ENCODE measurements at places on chromosomes 11 and 22.

DNA sequence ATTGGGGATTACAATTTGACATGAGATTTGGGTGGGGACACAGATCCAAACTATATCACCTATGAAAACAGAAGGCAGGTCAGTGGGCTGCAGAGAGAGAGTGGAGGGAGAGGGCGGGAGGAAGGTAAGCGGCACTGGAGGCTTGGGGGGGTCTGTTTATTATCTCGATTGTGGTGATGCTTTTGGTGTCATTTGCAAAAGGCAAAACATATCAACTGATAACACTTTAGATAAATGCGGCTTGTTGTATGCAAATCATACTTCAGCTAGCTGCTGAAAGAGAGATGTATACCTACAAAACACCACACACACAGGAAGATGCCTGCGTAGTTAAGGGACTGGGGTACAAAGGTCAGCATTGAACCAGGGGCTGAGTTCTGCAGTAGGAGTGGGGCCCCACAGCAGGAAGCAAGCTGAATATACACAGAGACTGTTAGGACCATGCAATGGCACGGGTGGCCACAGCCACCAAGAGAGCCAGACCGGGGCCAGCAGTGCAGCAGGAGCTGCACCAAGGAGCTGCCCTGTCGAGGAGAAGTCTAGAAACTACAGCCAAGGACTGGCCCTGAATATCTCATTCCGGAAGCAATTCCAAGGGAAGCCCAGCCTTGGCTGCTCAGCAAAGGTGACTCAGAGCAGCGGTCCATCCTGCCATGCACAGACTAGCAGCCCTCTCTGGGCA is 23.8 kb upstream of the TOLLIP start:
- DNase-seq: no peak

- no peak for DNase-seq
Measured at GRCh38 chr11:912266-912665, 1.7 kb upstream of the CHID1 start.

DNA sequence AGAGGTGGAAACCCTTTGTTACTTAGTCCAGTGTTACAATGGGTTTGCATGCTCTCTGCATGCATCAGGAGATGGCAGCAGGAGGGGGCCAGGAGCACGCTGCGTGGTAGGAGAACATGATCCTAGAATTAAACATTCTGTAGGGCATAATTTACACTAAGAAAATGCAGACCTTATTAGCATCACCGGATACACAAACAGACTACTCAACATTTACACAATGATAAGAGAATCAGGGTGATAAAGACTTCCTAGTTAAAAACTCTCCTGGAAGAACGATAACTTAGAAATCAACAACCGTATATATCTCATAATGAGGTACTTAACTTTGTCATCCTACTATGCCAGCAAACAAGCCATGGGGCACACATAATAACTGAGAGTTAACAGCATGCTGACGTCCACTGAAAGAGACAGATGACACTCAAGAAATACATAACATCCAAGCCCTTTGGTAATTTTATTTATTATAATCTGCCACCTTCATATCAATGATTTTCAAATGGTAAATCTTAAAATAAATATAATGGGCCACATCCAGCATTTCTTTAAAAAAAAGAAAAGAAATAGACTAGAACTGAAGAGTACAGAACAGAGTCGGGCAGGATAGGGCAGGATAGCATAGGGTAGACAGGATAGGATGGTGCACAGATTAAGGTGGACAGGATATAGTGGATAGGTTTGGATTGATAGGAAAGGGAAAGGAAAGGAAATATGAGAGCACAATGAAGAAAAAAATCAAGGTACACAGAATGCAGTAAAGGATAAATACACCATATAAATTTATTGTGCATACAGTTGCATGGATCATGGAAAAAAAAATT is 27.5 kb downstream of the CADM1 start:
- DNase-seq: no peak

DNA sequence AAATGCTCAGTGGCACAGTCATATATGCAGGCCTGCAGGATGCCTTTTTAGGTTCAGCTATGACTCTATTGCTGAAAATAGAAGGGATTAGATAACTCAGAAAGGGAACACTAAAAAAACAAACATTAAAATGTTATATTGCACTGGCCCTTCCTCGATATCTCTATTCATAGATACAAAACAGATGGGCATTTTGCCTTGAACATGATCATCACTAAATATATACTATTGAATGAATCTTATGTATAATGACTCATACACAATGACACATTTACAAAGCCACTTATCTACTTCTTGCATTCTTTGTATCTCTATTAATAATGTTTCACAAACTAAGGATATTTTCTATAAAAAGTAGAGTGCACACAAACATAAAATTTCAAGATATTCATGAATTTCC is 2352.8 kb upstream of the RAG2 start:
- DNase-seq: no peak

DNA sequence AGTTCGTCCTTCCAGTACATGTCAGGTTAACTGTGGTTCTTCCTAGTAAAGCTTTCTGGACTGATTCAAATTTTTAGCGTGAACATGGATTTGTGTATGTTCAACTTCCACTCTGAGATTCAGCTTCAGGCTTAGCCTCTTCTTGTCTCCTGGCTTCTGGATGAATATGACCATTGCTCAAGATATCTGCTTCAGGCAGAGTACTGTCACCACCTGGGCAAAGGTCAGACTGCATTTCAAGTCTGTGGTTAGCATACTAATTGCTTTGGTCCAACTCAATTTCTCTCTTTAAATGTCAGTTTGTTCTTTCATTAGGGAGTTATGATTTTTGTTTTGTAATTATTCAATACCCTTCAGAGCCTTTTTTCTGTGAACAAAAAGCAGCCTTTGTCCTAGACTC is 440.0 kb downstream of the NELL1 start:
- no peak for DNase-seq

- DNase-seq: no peak
Measured at GRCh38 chr11:30326906-30327305, 4.0 kb downstream of the ARL14EP start.

GRCh38 chr11:86218125-86219084 is 26.1 kb upstream of the EED start:
- DNase-seq: peak; percentile 82

GRCh38 chr11:11345099-11345498 is 8.0 kb downstream of the CSNK2A3 start:
- DNase-seq: no peak

- DNase-seq: no peak
Measured at GRCh38 chr11:48043111-48043990, 63.0 kb downstream of the PTPRJ start.

DNA sequence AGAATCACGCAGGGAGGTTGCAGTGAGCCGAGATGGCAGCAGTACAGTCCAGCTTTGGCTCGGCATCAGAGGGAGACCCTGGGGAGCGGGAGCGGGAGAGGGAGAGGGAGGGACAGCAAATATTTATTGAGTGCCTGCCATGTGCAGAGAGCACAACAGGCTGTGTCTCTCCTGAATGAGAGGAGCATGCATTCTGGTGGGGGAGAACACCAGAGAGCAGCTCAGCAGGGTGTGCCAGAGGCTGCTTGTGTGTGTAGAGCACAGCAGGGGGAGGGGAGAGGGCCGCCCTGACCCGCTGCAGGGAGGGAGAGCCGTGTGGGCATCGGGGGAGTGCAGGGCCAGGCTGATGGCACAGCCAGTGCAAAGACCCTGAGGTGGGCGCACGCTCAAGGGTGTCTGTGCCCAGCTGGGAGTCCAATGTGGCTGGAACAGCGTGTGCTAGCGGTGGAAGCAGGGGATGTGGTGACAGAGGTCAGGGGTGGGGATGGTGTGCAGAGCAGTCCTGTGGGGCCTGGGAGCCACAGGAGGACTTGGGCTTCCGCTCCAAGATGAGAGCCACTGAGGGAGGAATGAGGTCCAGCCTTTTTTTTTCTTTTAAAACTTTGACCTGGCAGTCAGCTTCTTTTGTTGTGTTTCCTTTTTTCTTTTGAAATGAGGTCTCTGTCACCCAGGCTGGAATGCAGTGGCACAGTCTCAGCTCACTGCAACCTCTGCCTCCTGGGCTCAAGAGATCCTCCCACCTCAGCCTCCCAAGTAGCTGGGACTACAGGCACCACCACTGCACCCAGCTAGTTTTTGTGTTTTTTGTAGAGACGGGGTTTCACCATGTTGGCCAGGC is 12.0 kb downstream of the PPIL2 start:
- no peak for DNase-seq

DNA sequence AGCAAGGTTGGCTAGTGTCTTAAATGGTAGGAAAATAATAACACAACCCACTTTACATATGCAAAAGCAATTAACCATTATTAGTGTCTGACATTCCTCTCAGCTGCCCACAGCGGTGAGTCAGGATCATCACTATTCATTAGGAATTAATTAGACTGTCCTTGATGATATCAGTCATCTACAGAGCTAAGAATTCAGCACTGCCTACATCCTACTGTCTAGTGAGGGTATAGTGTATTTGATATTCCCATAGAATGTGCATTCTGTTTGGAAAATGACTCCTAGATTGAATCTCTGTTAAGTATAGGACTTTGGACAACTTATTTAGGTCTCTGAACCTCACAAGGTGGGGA is 82.2 kb downstream of the TEAD1 start:
- no peak for DNase-seq

GRCh38 chr11:60914633-60915247 is 782 bp downstream of the TMEM109 start:
- DNase-seq: peak; percentile 58

- DNase-seq: peak; percentile 28
Measured at GRCh38 chr11:107044503-107044902, 26.2 kb upstream of the GUCY1A2 start.

GRCh38 chr11:110857892-110858546 is 145.8 kb upstream of the ARHGAP20 start:
- DNase-seq: peak; percentile 56

GRCh38 chr11:17277024-17277584 is 565 bp downstream of the NUCB2 start:
- DNase-seq: peak; percentile 39

- peak; percentile 81 for DNase-seq
Measured at GRCh38 chr11:10667521-10667885, 26.1 kb downstream of the IRAG1 start.

DNA sequence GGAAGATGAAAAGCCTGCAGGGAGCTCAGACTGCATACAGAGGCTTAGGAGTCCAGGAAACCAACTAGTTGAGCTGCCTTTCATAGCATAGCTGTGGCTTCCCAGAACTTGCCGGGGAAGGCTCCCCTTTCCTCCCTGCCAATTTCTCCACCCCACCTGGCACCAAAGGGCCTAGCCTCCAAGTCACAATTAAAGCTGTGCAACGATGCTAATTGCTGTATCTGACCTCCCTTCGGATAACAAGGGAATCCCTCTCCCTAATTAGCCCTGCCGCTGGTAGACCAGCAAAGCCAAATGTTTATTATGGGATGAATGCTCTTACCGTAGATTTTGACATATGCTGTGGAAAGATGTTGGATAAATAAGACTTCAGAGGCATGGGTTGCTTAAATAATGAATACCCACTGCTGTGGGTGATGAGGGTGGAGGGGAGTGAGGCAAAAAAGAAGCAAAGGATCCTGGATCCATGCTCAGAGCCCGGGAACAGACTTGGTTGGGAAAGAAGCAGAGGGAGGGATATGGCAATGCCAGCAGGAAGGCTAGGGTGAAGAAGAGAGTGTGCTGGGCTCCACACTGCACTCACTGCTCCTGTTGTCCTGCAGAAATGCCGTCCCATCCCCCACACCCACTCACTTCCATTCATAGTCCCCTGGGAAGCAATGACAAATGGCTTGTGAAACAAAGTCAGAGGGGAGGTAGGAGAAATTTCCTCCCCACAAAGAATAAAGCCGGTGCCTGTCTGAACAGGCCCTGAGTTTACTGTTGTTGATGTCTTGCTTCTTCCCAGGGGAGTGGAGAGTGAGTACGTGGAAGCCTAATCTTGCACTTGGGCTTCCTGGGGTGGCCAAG is 608.1 kb upstream of the CADM1 start:
- DNase-seq: peak; percentile 57

GRCh38 chr11:63853476-63853875 is 14.6 kb downstream of the MARK2 start:
- no peak for DNase-seq

DNA sequence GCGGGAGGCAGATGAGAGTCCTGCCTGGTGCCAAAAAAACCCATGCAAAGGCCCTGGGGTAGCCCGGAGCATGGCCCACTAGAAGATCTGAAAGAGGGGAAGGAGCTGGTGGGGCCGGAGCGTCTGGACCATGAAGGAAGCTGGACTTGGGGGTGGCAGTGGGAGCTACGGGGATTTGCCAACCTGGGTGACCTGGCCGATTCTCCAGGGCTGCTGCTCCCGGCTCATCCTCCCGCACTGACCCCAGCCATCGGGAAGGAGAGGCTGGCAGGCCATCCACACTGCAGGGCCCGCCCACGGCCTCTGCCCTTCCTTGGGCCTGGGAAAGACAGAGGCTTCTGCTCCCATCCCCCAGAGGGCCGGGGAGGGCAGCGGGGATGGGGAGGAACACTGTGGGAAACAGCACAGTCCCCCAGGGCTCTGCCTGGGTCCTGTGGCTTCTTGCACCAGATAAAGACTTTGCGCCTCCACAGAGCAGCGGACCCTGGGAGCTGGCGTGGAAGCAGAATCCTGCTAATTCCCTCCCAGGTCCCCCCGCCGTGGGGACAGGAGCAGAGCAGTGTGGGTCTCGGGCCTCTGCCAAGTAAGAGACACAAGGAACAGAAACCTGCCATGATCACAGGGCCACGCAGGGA is 87.1 kb upstream of the LINC01488 start:
- DNase-seq: no peak

DNA sequence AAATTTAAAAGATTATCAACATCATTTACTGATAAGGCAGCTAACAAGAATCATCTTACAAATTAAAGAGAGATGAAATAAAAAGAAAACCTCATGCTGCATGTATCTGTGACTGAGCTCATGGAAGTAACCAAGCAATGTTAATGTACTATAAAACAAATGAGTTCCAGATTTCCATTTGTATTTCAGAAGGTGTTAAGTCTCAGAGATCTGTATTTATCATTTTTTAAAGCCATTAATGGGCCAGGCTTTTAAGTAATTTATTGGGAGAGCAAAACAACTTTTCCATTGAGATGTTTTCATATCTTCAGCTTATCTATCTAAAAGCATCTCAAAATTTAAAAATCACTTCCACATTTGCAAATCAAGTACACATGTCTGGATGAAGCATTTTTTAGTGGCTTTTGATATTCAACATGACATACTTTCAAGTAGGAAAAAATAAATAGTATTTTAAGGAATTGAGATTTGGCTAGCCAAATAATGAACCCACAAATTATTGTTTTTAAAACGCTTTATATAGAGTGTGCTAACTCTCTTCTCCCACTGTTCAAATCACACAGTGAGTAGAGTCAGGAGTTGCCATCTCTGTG is 17.9 kb upstream of the BBOX1 start:
- no peak for DNase-seq

DNA sequence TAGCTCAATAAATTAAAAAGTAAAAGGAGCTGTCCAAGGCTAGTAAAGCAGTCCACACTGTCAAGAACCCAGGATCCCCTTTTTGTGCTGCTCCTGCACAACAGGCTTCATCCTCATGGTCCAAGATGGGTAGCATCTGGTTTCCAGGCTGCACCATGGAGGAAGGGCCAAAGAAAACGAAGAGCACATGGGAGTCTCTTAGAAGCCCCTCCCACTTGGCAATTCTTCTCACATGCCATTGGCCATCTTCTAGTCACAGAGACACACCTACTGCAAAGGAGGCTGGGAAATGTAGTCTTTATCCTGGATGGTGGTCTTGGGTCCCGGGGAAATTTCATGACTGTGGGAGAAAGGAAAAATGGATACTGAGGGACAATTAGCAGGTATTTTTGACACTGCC is 37.8 kb downstream of the PRR5L start:
- no peak for DNase-seq

Measured in astrocyte of the hippocampus (primary cell).